ENCODE measurements at places on chromosomes 6 and 20.

DNA sequence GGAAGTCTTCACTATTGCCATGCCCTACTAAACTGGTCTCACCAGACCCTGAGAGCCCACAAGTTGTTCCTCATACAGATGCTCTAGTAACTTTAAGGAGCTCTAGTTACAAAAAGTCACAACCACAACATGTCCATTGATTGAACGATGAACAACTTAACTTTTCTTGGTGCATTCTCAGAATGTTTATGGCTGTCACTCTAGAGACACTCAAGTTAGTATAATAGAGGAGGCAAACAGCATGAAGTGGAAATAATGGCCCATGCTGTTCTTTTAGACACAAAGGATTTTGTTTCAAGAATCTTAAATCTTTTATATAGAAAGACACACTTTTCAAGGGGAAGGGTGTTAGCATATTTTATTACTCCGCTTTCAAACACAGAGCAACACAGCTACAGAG is 934.4 kb downstream of the HACE1 start:
- no peak for DNase-seq

DNA sequence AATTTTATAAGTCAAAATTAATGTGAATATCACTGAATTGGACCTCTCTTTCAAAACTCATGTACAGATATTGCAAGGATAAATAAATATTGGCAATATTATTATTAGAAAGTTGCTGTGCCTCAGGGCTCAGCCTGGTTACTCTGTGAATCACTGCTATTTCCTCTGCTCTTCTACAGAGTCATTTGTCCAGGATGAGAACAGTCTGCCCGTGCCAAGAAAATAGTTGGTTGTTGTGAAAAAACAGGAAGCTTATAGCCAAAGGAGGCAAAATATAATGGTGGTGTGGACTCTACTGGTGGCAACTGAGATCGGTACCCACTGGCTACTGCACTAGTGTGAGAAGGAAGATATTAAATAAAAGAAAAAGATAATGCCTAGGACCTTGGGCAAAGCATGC is 93.6 kb downstream of the RIMS1 start:
- DNase-seq: peak; percentile 6

GRCh38 chr20:14344746-14345145 is 7.3 kb upstream of the FLRT3 start:
- DNase-seq: no peak

DNA sequence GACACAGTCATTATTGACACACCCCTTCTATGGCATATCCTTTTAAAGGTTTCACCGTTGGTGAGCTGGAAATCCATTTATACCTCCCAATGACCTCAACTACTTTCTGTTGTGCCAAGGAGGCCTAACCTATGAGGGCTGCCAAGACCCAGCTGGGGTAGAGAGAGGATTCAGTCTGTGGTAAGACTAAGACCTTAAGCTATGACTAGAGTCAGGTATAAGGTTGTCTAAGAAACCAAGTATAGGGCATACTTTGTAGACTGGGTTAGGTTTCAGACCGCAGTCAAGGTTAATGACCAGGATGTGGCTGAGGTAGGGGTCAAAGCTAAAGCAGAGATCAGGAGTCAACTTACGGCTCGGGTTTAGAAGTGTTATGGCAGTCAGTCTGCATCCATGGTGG is 641.2 kb upstream of the CHD6 start:
- no peak for DNase-seq

DNA sequence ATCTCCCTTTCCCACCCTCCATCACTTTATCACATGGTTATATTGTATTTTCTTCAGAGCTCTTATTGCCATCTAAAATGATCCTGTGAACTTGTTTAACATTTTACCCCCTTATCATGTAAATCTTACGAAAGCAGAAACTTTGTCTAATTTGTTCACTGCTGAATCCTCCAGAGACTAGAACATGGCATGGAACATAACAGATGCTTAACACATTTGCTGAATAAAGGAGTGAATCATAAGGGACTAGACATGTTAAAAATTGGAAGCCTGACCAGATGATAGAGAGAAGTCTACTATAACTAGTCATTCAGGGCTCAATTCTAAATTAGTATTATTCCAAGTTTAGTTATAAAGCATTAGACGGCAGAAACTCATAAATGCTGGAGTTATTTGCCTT is 73.3 kb downstream of the MAN1A1 start:
- no peak for DNase-seq

- no peak for DNase-seq
These were observed 3.6 kb downstream of the SOX4 start for GRCh38 chr6:21596949-21597682.

- no peak for DNase-seq
These were observed 37.1 kb downstream of the SLC17A1 start for GRCh38 chr6:25794784-25795183.

DNA sequence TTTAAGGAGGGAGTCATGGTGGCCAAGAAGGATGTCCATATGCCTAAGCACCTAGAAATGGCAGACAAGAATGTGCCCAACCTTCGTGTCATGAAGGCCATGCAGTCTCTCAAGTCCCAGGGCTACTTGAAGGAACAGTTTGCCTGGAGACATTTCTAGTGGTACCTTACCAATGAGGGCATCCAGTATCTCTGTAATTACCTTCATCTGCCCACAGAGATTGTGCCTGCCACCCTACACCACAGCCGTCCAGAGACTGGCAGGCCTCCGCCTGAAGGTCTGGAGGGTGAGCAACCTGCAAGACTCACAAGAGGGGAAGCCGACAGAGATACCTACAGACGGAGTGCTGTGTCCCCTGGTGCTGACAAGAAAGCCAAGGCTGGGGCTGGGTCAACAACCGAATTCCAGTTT is 115.0 kb downstream of the HFE start:
- DNase-seq: no peak

GRCh38 chr20:50283922-50284810 is 93.5 kb downstream of the CEBPB start:
- DNase-seq: no peak

DNA sequence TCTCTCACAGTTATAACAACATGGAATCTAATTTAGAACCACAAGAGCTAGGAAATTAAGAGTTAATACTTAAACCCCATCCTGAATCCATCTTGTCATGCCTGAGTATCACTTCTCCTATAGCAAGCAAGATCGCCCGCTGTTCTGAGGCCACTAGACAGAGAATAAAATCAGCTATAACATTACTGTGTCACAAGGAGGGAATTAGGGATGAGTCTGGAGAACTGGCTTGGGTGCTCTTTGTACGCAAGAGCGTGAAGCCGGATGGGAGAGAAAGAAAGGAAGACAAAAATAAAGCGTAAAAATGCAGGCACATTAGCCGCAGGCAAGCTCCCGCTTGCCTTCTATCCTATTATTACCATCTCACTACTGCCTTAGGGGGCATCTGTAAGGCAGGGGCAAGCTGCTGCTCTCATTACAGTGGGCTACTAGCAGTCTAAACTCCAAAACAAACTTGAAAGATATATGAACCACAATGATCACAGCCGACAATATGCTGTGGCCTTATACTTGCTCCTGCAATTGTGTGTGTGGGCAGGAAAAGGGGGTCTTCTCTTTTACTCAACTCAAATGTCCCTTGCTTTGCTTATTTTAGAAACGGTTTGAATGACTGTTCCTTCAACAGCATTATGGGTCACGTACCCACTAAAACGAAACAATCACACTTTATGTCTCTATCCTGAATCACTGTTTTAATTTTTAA is 81.9 kb downstream of the GJA10 start:
- no peak for DNase-seq

DNA sequence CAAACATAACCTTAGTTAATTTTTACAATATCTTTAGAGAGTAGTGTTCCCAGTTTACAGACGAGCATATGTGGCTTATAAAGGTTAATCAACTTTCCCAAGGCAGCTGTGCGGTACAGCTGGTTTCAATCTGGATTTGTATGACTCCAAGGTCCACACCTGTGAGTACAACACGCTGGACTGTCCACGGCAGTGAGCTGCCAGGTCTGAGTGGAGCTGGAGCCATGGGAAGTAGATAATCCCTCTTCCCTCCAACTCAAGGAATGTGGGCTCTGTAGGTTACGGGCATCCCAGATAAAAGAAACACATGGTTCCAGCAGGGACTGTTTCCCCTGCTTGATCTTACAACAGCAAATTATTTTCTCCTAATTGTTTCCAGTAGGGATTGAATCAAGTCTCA is 102.2 kb downstream of the SOD2 start:
- DNase-seq: no peak

GRCh38 chr6:90431576-90431975 is 134.9 kb upstream of the BACH2 start:
- DNase-seq: no peak

GRCh38 chr6:25992413-25993340 is 30.1 kb downstream of the TRIM38 start:
- DNase-seq: peak; percentile 60

DNA sequence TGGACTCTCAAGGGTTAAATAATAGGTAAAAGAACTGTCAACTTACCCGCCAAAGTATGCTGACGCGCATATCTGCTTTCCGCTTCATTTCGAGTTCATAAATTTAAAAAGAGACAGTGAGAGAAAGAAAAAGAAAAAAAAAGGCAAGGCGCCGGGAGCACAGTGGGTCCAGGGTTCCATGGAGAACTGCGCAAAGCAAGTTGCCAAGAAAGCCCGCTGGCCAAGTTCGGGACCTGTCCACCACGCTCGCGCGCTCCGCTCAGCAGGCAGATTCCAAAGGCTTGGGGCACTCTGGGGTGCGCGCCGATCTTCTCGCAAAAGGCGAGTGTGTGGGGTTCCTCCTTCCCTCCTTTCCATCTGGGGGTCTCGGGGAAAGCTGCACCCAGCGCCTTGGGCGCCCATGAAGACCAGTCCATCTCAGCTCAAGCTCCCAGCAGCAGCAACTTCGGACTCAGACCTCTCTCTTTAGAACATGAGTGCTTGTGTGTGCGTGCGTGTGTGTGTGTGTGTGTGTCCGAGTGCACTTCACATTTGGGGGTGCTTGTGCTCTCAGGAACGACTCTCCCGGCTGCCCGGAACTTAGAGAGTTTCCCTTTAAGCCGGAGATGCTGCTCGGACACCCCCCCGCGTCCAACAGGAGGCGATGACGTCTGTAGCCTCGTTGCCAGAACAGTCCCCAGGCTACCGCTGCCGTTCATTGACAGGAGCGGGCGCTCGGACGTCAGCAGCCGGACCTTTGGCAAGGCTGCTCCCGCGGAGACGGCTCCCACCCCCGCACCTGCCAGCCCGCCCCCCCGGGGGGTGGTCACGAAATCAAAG is 180.0 kb downstream of the TBXT start:
- no peak for DNase-seq

GRCh38 chr6:111113336-111114086 is 26.2 kb downstream of the SLC16A10 start:
- no peak for DNase-seq

DNA sequence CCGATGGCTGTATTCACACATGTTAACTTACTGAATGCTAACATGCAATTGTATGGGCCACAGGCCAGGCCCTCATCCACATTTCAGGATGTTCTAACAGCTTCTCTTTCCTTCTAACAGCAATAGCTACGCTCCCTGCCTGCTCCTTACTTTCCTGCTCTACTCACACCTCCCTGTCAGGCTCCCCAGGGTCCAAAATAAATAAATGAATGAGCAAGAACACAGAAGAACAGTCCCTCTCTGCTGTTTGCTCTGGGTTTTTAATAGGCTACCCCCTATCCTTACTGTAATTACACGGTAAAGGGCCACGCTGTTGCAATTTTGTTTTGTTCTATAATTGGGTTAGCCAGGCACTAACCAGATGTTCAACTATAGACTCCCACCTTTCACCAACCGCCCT is 135.6 kb downstream of the GMDS start:
- no peak for DNase-seq

DNA sequence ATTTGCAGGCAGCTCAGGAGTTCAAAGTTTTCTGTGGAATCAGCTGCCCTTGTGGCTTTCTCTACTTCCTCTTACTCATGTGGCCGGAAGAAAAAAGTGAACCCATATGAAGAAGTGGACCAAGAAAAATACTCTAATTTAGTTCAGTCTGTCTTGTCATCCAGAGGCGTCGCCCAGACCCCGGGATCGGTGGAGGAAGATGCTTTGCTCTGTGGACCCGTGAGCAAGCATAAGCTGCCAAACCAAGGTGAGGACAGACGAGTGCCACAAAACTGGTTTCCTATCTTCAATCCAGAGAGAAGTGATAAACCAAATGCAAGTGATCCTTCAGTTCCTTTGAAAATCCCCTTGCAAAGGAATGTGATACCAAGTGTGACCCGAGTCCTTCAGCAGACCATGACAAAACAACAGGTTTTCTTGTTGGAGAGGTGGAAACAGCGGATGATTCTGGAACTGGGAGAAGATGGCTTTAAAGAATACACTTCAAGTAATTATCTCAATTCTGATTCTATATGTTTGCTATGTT is 1.1 kb downstream of the MGME1 start:
- no peak for DNase-seq

DNA sequence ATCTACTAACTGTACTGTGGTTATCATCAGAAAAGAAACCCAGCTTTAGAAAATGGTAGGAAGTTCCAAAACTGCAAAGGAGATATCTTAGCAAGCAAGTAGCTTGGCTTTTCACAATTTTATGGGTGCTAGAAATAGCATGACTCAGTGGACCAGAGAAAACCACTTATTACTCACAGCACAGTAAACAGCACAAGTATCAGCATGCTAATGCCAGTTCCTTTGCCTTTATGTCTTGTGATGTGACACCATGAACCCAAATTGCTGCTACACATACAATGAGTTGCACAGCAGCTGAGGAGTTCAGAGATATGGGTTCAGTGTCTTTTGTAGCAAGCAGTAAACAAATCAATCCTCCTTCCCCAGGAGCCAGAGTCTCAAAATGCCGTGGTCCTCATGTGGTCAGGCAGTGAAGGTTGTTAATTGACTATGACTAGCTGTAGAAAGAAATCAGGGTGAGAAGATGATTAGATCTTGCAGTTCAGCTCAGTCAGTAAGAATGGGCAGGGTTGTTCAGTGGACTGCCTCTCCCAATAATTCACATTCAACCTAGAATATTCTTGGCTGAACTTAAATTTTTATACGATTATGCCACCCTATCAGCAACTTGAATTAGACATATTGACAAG is 73.3 kb downstream of the OPRM1 start:
- DNase-seq: no peak

DNA sequence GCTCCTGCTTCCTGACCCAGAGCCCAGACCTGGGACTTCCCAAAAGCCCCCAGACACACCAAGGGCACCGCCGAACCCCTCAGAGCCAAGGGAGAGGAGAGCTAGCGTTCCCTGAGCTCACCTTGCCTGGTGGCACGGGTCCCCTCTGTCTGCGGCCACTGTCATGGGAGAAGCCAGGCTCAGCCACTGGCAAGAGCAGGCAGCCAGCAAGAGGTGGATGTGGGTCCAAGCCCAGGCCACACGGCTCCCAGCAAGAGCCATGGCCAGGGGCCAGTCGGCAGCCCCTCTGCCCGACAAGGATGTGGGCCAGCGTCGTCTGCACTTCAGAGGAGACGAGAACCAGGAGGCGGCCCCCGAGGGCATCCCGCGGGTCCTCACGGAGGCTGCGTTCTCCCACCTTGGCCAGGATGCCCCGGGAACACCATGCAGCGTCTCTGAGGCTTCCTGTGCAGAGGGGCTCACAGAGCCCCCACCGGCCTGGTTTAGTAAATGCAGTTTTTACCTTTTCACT is 2.2 kb upstream of the PPDPF start:
- DNase-seq: no peak

GRCh38 chr6:128241216-128241615 is 279.2 kb downstream of the PTPRK start:
- DNase-seq: no peak
